Muscle of arm (tissue), 14 donors: ENCODE measurements at places on chromosomes 6 and 20.

GRCh38 chr6:137902699-137903098 lies 35.6 kb downstream of the TNFAIP3 start:
- DNase-seq, result no peak

DNA sequence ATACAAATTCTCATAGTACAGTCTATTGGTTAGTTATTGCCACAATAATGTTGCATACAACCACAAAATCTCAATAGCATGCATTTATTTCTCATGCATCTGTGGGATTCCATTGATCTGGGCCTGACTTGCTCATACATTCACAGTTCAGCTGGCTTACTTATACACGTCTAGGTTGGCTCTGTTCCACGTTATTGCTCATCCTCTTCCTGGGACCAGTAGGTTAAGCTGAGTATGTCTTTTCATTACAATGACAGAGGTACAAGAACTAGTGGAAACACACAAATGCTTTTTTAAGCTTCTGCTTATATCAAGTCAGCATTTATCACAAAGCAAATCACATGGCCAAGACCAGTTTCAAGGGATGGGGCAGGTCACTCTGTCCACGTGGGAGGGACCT lies 485.3 kb upstream of the BTBD3 start:
- no peak for DNase-seq

DNA sequence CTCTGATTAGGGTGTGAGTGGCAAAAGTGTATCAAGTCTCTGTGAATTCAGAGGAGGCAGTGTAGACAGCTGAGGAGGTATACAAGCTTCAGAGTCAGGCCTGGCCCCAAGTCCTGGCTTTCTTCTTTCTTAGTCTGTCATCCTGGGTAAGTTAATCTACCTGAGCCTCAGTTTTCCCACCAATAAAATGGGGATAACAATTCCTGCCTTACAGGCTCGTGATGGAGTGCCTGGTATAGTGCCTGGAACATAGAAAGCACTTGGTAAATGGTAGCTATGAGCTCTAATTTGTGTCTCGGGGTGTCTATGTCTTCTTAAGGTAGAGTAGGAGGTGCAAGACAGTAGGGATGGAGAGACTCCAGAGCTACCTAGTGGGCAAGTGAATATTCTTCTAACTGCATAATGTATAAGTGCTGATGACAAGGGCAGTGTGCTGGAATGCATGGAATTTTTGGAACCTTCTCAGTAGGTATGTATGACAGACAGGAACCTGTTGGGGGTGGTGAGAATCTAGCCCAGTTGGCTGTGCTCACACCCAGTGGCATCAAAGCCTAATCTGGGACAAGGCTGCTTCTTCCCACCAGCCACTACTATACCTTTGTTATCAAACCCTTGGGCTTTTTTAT lies 4.0 kb upstream of the SCUBE3 start:
- DNase-seq, result no peak

DNA sequence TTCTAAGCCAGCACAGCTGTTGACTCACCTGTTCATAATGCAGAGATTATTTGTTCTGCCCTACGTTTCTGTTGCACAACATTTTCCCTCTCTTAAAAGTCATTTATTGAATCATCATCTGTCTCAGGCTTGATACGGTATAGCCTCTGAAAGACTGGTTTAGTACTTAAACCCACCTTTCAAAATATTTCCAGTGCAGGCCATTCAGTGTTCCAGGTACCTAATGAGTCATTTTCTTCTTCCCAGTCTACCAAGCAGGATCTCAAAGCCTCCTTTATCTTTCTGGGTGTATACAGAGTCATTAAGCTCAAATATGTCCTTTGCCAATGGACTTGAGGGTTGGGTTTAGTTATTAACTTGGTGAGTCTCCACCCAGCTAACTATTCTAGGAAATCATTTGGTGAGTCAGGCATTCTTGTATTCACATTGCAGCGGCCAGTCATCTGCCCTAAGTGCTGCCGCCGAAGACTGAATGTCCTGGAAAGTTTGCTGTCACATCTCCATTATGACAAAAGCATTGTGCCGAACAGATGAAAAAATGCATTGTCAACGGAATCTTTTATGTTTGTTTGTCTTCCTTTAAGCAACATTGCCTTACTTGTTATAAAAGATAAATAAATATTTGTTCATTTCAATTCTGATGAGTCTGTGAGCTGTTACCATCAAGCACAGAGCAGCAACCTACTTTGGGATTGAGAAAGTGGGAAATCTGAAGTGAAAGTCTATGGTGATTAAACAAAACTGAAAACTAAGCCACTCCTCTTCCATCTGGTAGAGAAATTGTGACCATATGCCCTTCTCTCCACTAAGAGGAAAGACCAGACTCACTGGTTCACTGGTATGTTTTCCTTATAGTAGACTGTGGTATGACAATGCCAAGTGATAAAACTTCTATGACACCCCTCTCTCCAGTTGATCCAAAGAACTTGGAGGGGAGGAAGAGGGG lies 14.3 kb upstream of the FAM135A start:
- DNase-seq, result no peak

DNA sequence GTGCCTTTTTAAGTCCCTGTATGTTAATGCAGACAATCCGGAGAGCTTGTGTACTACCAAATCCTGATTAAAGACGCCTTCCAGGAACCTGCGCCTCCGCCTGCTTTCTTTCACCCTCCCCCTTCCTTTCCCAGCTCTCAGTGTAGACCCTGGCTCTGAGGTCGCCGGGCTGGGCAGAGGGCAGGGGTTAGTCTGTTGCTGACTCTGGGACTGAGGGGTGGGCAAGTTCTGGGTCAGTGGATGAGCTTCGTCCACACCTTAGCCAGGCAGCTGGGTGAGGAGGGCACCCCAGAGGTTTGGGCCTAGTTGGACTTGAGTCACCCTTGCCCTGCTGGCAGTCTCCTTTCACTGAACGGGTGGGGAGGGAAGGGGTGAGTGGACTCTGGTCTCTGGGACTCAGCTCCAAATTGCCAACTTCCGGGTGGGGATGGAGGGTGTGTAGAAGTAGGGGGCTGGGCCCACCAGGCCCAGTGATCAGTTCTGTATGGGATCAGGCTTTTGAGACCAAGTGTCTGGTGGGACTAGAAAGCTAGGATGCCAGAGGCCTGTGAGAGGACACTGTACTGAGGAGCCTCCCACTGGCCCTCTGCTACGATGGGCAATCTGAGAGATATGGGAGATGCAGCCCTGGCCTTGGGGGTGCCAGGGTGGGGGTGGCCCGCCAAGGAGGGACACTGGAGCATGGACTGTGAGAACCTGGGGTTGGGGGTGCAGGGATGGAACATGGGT lies 21.3 kb upstream of the SLC22A7 start:
- DNase-seq, result no peak

DNA sequence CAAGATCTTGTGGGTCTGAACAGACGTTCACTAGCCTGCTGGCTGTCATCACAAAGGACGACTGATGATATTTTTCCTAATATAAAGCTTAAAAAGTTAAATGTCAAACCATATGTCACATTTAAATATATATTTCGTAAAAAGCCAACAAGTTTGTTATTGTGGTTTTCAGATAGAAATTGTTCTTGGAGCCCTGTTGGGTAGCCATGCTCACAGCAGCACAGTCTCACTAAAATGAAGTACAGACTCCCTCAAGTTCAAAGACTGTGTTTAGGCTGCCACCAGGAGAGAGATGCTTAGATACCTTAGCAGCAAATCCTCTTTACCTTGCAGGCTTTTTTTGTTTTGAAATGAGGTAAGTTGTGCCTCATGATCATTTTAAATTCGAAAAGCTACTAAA lies 17.8 kb downstream of the EEF1E1 start:
- no peak for DNase-seq
